ENCODE measurements at places on chromosomes 12 and 14.

DNA sequence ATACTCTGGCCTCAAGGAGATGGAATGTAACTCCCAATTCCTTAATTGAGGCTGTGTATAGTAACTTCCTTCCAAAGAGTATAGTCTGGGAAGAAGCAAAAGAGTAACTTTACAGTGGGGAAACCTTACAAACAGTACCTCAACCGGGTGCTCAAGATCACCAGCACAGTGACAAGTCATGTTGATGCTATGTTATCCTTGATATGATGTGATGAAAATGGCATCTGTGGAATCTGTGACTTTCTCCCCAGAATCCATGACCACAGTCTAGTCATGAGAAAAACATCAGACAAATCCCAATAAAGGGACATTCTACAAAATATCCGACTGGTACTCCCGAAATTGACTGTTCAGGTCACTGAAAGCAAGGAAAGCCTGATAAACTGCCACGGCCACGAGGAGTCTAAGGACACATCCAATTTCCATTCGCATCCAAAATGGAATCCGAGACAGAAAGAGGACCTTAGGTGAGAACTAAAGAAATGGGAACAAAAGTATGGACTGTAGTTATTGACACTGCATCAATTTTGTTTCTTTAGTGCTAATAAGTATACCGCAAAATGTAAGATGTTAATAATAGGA is 97.3 kb upstream of the FRMD6 start:
- DNase-seq: no peak

GRCh38 chr14:49483268-49483667 is 102.9 kb downstream of the RPS29 start:
- DNase-seq: no peak

GRCh38 chr12:8695116-8695515 is 2.7 kb upstream of the RIMKLB start:
- DNase-seq: no peak

GRCh38 chr12:92136965-92137721 is 8.5 kb downstream of the BTG1 start:
- DNase-seq: no peak
